Osteocyte (in vitro differentiated cells): ENCODE measurements at places on chromosomes 6 and 20. TPM values are rescaled to one million over a fixed set of nuclear protein-coding genes. Genes with fewer than 3 reads are reported as not detected.

DNA sequence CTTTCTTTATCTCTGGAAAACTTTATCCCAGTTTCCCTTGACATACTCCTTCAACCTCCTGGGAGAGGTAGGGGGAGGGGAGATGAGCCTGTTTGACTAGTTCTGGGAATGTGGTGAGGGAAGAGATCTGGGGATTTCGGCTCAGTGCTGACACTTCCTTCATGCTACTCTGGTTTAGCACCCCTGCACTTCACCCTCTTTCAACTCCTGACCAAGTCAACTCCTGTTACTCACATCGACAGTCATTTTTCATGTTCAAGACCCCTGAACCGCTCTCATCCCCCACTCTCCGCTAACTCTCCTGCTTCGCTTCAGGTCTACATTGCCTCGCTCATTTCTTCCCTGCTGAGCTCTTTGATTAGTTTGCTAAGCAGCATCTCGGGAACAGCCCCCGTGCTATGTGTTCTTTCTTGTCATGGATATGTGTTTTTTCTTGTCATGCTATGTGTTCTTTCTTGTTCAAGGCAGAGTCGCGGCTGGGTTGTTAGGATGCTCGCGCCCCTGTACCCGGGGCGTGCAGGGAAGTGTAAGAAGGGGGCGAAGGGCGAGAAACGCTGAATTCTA is 16.6 kb upstream of the TRIM27 start:
- no peak for DNase-seq

GRCh38 chr20:48683467-48684175 is 144.2 kb downstream of the PREX1 start:
- DNase-seq: no peak

- no peak for DNase-seq
Observed at GRCh38 chr6:84709121-84709520, 55.3 kb downstream of the TBX18 start.

Gene PMEPA1
- total RNA-seq: 24.1 and 28.2 TPM in 2 replicates

Gene SLC22A16
- not detected in 2 replicates for total RNA-seq
